SJCRH30 (cell line): ENCODE measurements at places on chromosomes 6 and 20.

- DNase-seq, result no peak
These were observed 12.1 kb downstream of the NHSL1 start for GRCh38 chr6:138487102-138487604.

DNA sequence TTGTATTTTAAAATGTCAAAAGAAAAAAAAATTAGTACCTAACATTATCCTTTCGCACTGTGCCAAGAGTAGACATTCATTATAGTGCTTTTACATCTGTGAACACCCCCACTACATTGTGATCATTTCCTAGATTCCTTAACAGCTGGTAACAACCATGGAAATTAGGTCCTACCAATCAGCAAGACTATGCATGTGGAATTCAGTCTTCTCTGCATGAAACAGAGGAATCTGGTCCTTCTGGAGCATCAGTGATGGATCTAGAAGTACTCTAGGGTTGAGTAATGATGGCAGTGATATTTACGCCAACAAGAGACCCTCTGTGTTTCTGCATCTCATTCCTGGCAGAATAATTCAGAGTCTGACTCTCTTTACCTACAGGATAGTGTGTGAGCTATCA is 9.4 kb downstream of the OR12D1 start:
- no peak for DNase-seq

GRCh38 chr6:73969971-73970970 is 274.3 kb downstream of the CD109 start:
- peak; percentile 15 for DNase-seq

GRCh38 chr6:89862273-89862672 is 32.0 kb upstream of the GJA10 start:
- no peak for DNase-seq

- no peak for DNase-seq
These were observed 15.4 kb upstream of the KIAA1755 start for GRCh38 chr20:38275815-38276550.

DNA sequence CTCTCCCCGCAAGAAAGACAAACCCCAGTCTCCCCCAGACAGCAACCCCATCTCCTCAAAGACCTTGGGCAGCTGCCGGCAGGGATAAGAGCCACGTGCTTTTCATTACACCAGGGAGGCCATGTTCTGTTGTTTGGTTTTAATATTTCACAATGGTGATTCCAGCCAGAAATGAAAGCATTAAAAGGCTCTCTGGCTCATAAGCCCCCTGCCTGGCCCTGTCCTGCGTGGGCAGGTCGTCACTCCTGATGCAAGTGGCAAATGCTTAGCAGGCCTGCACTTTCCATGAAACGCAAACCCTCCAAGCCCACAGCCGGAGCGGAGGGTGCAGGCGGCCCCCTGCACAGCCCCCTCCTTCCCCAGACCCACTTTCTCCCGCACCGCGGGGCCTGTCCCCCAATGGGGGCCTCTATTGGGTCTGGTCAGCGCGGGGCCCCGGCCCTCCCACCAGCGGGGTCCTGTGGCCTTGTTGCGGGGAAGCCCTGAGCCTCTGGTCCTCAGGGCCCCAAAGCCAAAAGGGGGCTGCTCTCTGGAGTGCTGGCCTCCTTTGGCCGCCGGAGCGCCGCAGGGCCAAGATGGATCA is 77.2 kb downstream of the TMEM242 start:
- DNase-seq, result no peak

DNA sequence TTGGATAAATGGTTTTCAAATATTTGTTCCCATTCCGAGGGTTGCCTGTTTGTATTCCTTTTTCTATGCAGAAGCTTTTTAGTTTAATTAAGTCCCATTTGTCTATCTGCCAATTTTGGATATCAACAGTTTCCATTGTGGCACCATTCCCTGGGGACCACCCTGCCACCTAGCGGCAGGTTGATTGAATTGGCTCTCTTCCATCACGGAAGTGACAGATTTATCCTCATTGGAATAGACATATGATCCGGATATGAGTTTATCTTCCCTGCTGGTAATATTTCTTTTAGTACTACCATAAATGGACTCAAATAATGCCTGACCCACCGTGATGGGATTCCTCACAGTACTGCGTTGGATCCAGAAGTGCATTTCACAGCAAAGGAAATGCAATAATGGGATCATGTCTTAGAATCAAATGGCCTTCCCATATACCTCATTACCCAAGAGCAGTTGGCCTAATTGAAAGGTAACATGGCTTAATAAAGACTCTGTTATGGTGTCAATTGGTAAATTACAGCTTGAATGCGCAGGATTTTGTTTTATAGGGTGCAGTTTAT is 327.0 kb downstream of the BMP2 start:
- peak; percentile 29 for DNase-seq
